ENCODE measurements at places on chromosomes 7 and 10.

GRCh38 chr7:44511863-44512468 is 21.5 kb upstream of the NUDCD3 start:
- no peak for DNase-seq

DNA sequence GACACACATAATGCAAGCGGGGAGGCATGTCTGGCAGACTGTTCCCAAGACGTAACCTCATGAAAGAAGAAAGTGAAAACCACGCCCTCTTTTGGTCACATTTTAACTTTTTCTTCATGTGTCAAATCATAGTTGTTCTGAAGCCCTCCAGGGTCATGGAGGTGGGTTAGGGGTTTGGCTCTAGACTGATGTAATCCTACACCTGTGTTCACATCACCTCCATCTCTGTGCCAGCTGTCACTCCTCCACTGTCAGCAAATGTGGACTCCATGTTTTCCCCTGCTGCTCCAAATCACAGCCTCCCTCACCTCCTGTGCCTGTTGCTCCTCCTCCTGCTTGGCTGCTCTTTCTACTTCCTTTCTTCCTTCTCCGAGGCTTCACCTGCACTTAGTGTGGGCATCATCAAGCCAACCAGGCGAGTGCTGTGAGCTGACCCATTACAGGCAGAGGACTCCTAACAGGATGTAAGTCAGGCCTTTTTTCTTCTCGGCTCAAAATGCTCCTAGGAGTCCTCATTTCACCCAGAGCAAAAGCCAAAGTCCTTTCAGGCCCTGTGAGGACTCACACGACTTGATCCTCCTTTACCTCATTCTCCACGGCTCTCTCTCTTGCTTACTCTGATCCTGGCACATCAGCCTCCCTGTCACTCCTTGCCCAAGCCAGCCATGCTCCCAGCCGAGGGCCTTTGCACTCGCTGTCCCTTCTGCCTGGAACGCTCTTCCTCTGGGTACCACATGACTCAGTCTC is 66.4 kb upstream of the IFRD1 start:
- no peak for DNase-seq

DNA sequence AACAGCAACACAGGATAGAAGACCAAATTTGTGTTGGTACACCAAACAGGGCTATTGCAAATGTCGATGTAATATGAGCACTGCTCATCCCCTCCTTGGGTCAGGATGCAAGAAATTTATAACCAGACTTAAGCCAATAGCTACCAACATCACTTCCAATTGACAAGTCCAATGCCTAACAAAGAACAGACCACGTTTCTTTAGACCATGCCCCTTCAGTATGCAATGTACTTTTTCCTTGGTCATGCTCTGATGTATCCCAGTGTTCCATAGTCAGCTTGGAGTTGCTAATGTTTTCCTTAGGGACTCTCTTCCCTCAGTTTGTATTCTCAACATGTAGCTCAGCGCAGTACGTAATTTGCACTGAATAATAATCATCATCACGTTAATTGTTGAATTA is 7.8 kb downstream of the CACNA2D1 start:
- no peak for DNase-seq

GRCh38 chr7:45704683-45705016 is 130.5 kb downstream of the ADCY1 start:
- DNase-seq = no peak

DNA sequence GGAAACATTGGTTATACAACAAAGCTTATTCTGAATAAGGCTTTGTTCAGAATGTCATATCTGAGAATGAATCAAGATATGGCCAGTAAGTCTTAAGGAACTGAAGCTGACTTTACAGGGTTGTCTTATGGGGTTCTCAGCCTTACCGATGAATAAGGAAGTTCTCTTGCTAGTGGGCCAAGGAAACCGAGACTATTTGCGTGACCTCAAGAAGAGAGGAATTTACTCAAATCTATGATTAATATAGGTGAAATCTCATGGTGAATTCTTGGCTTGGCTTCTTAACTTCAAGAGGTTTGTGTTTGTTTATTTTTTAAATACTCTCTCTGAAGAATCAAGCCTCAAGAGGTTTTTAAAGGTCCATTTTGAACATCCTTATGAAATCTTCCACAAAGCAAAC is 4.7 kb upstream of the MRLN start:
- no peak for DNase-seq
